ENCODE measurements at places on chromosomes 3 and 15.

- no peak overlapping the region for H3K27ac ChIP-seq
- H3K27me3 ChIP-seq: no peaks in the 10 kb centered on the region
- no peaks in the 10 kb centered on the region for H3K4me1 ChIP-seq
Observed at GRCh38 chr3:27146786-27147185, 222.4 kb downstream of the NEK10 start.

DNA sequence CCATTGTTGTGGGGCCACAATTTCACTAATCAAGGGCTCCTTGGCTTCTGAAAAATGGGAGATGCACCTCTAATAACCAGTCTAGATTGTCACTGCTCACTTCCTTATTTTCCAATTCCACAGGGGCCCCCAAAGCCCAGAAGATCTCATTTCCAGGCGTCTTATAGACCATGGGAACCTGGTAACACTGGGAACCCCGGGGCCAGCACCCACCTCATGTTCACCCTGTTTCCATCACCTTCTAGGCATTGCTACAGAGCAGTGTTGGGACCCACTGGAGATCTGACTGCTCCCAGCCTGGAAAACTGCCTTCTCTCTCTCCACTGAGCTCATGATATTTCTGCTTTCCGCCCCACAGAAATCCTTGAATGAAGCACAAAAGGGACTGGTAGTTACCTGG lies 61.5 kb downstream of the TFRC start:
- H3K4me1 ChIP-seq: peaks cover 12% of the 10 kb centered on the region
- H3K36me3 ChIP-seq: no peaks in the 10 kb centered on the region
- H3K27me3 ChIP-seq: peaks cover 3% of the 10 kb centered on the region

- DNase-seq: no peak
- H3K4me3 ChIP-seq: no peak overlapping the region
- peaks cover 4% of the 10 kb centered on the region for H3K36me3 ChIP-seq
- H3K27ac ChIP-seq: no peak overlapping the region
Observed at GRCh38 chr3:111534701-111535100, 7.3 kb upstream of the CD96 start.

GRCh38 chr3:110243081-110243480 lies 828.5 kb upstream of the NECTIN3 start:
- H3K4me1 ChIP-seq: no peaks in the 10 kb centered on the region
- no peak overlapping the region for H3K4me3 ChIP-seq
- no peak overlapping the region for H3K27ac ChIP-seq
- H3K36me3 ChIP-seq: no peaks in the 10 kb centered on the region
- DNase-seq: no peak

DNA sequence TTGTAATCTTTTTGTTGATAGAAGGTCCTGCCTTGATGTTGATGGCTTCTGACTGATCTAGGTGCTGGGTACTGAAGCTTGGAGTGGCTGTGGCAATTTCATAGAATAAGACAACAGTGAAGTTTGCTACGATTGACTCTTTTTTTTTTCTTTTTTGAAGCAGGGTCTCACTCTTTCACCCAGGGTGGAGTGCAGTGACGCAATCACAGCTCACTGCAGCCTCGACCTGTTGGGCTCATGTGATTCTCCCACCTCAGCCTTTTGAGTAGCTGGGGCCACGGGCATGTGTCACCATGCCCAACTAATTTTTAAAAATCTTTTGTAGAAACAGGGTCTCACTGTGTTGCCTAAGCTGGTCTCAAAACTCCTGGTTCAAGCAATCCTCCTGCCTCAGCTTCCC lies 14.2 kb downstream of the ARID3B start:
- H3K36me3 ChIP-seq: peaks cover 69% of the 10 kb centered on the region
- peaks cover 49% of the 10 kb centered on the region for H3K4me1 ChIP-seq
- no peak overlapping the region for H3K27ac ChIP-seq
- no peak overlapping the region for H3K4me3 ChIP-seq
- no peaks in the 10 kb centered on the region for H3K27me3 ChIP-seq
- no peak for DNase-seq

DNA sequence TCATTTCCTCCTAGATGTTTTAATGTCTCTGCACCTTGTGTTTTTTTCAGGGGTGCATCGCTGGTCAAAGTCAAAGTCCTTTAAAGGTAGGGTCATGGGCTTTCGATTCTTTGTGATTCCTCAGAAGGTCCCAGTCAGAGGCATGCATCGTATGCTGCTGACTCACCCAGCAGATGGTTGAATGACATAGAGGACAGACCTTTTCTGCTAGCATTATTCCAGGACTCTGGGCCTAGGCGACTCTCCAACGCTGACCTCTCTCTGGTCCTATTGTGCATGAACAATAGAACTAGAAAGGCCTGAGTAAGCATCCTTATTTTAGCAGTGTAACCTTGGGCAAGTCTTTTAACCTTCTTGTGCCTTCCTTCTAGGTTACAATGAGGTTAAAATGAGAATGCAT lies 75.9 kb downstream of the DGKG start:
- no peak overlapping the region for H3K27ac ChIP-seq
- DNase-seq: no peak
- H3K27me3 ChIP-seq: peaks cover 14% of the 10 kb centered on the region
- no peaks in the 10 kb centered on the region for H3K4me1 ChIP-seq
- H3K36me3 ChIP-seq: no peaks in the 10 kb centered on the region

Measured in activated T-helper 2 cell treated with anti-CD3 and anti-CD28 coated beads, Interferon-gamma antibody, Interleukin-2, Interleukin-4, amounts not matched to agents 10 μg/mL and 5 μg/mL and 100 μg/mL, durations not matched to agents 14 hours and 24 hours and 36 hours (primary cell).